Activated naive CD8-positive, alpha-beta T cell treated with anti-CD3 and anti-CD28 coated beads for 36 hours (primary cell): ENCODE measurements at places on chromosomes 11 and 22.

- DNase-seq, result no peak
Measured at GRCh38 chr22:48738204-48738980, 1089.3 kb downstream of the BRD1 start.

DNA sequence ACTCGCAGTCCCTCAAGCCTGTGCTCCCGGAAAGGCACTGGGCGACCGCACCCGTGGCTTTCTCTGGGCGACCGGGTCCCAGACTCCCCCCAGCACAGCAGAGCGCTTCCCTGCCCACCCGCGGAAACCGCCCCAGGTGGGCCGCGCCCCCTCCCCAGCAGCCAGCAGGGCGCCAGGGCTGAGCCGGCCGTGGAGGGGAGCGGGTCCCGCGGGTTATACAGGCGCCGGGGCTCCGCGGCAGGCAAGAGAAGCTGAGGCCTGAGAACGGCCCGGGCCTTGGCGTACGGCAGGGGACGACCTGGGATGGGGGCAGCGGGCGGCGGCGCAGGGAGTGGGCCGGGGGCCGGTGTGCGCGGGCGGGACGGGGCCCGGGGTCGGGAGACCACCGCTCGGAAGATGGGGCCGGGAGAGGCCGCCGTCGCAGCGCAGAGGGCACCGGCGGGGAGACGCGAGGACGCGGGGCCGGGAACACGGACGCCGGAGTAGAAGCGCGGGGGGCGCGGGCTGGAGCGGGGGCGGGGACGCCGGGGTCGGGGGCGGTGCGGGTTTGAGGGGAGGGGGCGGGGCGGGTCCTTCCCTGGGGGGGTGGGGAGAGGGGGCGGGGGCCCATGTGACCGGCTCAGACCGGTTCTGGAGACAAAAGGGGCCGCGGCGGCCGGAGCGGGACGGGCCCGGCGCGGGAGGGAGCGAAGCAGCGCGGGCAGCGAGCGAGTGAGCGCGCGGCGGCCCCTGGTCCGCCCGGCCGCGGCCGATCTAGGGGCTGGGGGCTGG, at the start of gene MDK:
Gene MDK, plus strand, starts transcription at position 622 of the 771 bp plus-strand sequence. CDS start 389 bp downstream, outside the sequence.
- peak; percentile 37 for DNase-seq

- DNase-seq, result peak; percentile 45
Measured at GRCh38 chr11:612201-612960, 3.4 kb downstream of the IRF7 start.

GRCh38 chr11:70951139-70951804, 301.1 kb downstream of the SHANK2 start:
- DNase-seq, result no peak

DNA sequence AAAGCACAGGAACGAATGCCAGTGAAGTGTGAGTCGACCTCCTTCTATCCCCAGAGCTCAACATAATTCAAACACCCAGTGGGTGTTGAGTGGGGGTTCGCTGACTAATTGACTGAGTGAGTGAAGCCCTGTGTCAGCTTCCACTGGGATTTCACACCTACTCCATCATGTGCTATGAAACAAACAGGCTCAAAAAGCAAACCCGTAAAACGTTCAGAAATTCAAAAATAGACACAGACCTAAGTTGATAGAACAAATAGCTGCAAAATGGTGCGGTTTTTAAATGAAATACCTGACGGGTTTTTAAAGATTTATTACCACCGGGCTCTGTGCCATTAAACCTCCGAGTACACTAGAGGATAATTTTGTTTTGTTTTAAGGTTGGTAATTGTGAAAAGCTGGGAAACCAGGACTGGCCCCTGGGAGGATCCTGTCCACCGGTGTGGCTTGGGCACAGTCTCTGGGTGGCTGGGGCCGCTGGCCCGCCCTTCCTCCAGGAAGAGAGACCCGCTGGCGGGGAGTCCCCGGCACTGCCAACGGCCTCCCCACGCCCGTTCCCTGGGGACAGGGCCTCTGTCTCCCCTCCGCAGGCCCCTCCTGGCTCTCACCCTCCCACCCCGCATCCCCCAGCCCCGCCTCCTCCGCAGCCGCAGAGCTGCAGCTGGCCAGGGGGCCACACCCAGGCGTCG, 13.6 kb downstream of the KCNJ5 start:
- no peak for DNase-seq

- no peak for DNase-seq
Measured at GRCh38 chr11:63491240-63491587, 247 bp upstream of the PLAAT5 start.

DNA sequence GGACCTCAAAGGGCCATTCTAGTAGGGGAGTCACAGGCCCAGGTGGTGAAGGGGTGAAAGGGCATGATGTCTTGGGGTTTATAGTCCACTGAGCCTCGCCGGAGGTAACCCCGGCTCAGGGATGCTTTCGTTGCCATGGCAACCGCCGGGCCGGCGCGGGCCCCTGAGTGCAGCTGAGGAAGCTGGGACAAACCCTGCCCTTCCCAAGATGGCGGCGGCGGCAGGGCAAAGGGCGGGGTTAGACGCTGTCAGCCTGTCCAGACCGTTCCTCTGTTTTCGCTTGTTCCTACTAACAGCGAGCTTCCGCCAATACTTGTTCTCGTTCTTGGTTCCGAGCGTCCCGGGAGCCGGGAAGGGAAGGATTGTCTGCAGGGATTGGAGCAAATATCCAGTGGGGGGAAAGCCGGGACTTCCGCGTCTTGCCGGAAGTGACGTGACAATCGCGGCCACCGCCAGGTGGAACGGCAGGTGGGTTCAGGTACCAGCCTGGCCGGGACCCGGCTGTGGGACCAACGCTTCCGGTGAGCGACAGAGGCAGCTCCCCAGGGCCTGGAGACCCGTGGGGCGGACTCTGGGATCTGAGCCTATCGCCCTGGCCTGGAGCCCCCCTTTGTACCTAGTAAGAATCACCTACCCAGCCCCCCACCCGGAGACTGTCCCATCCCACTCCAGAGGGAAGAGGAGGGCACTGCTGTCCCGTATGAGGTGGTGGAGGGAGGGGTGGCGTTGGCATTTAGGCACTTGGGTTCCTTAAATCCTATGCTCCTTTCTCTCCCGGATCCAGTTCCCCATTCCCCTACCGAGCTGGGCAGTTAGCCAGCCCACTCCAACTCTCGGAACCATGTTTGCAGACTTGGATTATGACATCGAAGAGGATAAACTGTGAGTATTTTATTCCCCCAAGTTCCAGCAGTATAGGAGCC, at the start of gene PICK1:
Gene PICK1, plus strand, starts transcription at position 436 of the 923 bp plus-strand sequence. Its CDS starts 406 bp downstream, at position 842.
- peak; percentile 87 for DNase-seq

DNA sequence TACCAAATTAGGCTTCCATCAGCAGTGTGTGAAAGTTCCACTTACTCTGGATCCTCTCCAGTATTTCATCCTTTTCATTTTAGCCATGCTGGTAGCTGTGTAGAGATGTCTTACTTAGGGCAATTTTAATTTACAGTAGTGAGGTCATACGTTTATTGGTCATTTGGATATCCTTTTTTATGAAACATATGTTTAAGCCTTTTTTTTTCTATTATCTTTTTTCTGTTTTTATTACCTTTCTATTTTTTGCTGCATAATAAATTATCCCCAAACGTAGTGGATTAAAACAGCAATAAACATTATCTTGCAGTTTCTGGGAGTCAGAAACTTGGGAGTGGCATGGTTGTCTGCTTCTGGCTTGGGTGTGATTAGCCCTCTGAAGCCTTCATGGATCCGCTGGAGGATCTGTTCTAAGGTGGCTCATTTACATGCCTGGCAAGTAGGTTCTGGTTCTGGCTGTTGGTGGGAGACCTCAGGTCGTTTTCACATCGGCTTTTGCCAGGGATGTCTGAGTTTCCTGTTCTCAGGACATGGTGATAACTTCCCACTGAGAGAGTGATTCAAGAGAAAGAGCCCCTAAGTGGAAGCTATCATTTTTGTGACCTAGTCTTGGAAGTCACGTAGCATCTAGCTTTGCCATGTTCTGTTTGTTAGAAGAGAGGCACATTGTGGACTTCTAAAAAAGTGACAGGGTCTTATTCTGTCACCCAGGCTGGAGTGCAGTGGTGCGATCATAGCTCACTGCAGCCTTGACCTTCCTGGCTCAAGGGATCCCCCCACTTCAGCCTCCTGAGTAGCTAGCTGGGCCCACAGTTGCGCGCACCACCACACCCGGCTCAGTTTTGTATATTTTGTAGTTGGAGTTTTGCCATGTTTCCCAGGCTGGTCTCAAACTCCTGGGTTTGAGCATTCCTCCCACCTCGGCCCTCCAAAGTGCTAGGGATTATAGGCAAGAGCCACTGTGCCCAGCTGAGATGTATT, 38.6 kb downstream of the PPP6R3 start:
- DNase-seq, result no peak

- no peak for DNase-seq
Measured at GRCh38 chr22:43897751-43898261, 6.0 kb upstream of the PNPLA5 start.

DNA sequence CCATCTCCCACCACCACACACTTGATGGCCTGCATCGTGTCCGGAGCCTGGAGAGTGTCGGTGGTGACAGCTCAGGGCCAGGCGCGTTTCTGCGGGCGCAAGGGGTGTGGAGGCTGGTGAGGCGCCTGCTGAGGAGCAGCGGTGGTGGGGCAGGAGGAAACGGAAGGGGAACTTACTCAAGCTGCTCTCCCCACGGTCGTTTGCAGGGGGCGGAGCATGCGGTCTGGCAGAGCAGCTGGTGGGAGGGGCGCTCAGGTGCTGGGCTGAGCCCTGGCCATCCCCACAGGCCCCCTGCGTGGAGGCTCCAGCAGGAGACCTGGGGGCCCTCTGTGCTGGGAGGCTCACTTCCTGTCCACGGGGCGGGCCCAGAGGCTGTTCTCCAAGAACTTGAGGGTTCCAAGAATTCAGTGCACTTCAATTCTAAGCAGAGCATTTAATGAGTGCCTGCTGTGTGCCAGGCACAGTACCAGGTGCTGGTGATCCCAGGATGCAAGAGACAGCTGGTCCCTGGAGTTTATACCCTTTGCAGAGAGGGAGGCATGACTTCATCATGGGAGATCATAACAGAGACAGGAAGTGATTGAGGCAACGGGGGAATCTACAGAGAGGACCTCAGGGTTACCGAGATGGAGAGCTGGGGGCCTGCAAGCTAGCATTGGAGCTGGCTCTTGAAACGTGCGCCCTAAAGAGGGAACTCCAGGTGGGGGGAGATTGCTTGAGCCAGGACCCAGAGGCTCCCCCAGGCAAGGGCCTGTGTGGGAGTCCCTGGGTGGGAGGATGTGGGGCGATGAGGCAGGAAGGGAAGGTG, at the start of gene RAC2:
Gene RAC2, minus strand, starts transcription at position 156 of the 808 bp plus-strand sequence. Its CDS starts 121 bp downstream, at position 35.
- peak; percentile 93 for DNase-seq

DNA sequence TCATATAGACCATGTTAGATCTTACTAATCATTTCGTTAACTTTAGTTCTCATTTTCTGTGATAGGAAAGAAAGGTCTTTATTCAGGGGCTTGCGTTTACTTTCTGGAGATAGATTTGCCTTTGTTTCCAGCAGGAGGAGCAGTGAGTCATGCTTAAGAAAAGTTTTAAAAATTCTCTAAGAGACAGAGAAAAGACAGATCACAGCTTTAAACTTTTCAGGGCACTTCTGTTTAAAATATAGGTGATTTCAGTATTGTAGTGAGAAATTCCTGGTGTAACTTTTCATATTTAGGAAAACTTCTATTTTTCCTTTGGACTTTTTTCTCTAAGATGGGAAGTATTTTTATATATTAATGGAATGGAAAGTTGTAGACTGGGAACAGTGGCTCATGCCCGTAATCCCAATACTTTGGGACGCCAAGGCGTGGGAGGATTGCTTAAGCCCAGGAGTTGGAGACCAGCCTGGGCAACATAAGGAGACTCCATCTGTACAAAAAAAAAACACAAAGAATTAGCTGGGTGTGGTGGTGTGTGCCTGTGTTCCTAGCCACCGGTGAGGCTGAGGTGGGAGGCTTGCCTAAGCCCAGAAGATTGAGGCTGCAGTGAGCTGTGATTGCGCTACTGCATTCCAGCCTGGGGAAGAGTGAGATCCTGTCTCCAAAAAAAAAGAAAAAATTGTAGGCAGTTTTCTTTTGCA, 60.3 kb downstream of the ATXN10 start:
- DNase-seq, result no peak

DNA sequence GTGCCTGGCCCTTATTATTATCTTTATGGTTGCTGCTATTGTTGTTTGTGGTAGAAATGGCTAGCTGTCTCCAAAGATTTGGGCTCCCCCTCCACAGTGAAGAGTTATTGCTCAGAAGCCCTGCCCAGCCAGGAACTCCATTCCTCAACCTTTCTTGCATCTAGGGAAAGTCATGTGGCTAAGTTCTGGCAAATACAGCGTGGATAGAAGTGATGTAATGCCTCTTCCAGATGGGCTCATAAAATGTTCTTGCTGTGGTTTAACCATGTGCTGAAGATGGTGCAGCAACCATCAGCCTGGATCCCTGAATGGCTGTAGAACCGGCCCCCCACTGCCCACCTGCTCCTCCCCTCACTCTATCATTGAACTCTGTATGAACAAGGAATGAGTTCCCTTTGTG, 203.5 kb upstream of the E2F8 start:
- no peak for DNase-seq

DNA sequence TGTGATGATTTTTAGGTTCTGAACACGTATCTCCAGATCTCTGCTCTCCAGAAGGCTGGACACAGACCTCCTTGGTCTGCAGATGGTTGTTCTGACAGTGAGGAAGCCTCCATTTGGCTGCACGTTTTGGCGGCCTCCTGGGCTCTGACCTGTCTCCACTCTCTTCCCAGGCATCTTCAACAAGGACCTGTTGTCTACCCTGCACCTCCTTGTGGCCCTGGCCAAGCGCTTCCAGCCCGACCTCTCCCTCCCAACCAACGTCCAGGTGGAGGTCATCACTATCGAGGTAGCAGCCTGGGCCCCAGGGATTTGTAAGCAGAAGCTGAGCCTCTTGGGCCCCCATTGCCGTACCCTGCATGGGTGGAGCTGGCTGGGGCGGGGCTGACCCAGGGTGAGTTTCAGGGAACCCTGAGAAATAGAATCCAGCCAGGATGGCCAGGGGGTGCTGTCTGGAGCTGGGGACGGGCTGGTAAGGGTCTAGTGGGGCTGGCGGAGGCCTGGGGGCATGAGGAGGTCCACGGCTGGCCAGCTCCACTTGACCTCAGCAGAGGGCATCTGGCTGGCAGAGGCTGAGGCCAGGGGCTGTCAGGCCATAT, 9.8 kb downstream of the PARVG start:
- no peak for DNase-seq
